BE2C (cell line): ENCODE measurements at places on chromosomes 6 and 20.
A peak's percentile ranks its signal among the peaks of the same experiment; 100 is the strongest.

DNA sequence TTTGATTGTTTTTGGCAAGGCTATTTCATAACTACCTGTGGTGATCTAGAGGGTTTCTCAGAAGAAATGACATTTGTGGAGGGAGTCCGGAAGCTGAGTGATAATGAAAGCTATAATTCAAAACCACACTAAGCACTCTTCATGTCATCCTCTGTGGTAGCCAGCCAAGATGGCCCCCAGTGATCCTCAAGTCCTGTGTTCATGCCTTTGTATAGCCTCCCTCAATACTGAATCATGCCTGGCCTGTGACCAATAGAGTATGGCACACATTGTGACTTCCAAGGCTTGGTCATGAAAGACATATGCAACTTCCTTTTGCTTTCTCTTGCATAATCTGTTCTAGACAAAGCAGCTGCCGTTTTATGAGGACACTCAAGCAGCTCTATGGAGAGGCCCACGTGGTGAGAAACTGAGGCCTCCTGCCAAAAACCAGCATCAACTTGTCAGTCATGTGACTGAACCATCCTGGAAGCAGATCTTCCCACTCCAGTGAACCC lies 12.8 kb upstream of the DNAAF9 start:
- DNase-seq = no peak

DNA sequence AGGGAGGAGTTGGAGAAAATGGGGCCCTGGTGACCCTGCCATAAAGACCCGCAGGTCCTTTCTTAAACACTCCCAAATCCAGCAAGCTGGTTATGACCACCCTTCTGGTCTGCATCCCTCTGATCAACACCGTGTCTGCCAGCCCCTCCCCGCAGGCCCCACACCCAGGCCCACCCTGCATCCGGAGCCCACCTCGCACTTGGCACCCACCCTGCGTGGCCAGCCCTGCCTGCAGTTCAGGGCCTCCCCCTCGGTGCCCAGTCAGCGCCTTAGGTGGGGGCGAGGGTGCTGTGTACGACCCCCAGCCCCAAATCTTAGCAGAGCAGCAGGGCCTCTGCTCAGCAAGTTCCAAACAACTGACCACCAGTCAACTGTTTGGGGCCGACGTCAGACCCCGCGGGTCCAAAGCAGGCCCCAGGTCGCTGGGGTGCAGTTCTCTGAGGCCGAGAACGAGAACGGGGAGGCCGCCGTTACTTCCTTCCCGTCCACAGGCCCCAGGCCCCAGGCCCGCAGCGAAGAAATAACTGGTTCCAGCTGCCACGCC lies 1.2 kb downstream of the ACSS1 start:
- DNase-seq = no peak

GRCh38 chr6:6804843-6805615 lies 216.5 kb downstream of the LY86 start:
- DNase-seq = no peak

DNA sequence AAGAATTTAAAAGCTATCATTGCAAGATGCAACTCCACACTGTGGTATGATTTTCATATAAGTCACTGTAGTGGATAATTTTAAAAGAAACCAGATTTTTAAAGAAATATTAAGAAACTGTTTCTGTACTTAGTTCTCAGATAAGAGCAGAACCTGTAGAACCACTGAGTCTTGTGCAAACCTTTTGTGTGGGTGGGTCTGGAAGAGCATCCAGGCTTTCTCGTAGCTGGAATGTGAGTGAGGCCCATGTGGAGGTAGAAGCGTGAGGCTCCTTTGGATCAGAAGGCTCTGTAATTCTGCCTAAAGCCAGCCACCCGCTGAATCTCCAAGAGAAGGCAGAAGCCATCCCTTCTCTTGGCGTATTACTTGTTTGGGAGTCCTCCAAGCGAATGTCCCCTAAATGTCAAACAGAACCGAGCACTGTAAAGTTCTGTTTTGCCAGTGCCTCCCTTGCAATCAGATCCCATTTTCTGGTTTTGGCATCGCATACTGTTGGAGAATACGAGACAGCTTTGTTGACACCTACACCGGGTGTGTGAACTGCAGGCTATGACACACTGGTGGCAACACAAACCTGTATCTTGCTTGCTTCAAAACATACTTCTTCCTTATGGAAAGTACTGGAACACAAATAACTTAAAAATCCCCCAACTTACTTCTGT lies 188.7 kb downstream of the FOXC1 start:
- no peak for DNase-seq

- DNase-seq = no peak
These were observed 319.0 kb downstream of the HACE1 start for GRCh38 chr6:104540743-104541142.

GRCh38 chr6:156280065-156280464 lies 497.1 kb upstream of the ARID1B start:
- DNase-seq = peak; percentile 86

GRCh38 chr6:143191361-143191760 lies 130.7 kb downstream of the AIG1 start:
- DNase-seq = no peak

- no peak for DNase-seq
These were observed 23.2 kb downstream of the SDCBP2 start for GRCh38 chr20:1305712-1306111.

- DNase-seq = no peak
These were observed 7.4 kb upstream of the AHCY start for GRCh38 chr20:34310481-34311117.

GRCh38 chr6:43856005-43856765 lies 86.2 kb downstream of the VEGFA start:
- DNase-seq = peak; percentile 53

GRCh38 chr6:165484178-165484889 lies 174.9 kb upstream of the C6orf118 start:
- DNase-seq = no peak

DNA sequence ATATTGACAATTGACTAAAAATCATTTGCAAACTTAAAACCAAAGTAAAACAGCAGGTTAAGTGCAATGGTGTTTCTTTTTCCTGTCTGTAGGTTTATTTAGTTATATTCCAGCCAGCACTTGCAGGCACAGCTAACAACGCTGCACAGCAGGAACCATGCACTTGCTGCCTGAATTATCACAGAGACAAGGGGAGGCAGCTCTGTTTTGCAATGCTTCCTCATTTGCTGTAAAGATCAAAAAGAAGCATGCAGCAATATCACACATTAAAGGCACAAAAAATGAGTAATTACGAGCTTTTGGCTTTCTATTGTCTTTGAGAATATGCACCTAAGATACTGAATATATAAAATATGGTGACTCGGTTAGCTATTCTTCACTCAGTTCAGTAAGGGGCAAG lies 241.9 kb downstream of the EPHA7 start:
- DNase-seq = no peak

DNA sequence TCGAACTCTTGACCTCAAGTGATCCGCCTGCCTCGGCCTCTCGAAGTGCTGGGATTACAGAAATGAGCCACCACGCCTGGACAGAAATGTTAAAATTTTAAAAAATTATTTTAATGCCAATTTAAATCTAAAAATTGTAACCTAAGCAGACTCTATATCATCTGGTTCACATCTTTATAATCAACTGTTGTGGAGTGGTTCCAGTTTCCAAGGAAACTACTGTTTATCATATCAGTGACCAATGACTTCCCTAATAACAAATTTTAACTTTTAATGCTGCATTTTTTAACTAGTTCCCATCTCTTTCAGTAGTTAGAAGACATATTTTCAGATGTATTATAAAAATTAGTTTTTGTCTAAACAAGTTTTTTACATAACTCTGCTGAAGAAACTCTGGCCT lies 5.2 kb upstream of the BTN3A2 start:
- no peak for DNase-seq

GRCh38 chr20:57374931-57375651 lies 16.1 kb upstream of the RBM38 start:
- DNase-seq = no peak

DNA sequence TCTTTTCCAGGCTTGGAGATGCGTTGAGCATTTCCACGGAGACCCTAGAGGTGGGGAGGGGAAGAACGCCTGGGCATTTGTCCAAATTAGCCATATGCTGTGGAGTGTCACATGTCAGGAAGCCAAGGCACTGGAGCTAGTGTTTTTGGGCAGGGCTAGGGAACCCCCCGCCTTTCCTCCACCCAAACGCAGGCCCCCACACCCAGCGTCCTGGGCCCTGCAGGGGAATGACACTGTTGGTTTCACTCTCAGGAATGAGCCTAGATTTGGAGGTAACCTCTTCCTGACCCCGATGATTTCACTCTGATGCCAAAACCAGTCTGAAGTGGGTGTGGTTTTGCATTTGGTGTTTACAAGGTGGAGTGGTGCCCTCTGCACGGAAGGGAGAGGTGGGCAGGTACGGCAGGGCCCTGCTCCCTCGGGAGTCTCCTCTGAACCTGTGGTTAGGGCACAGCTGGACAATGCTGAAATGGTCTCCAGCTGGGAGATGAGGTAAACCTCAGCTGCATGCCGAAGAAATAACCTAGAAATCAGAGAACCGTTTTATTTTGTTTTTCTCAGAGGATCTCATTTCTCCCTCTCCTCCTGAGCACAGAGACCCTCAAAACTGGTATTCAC lies 29.5 kb downstream of the MTHFD1L start:
- DNase-seq = peak; percentile 76

DNA sequence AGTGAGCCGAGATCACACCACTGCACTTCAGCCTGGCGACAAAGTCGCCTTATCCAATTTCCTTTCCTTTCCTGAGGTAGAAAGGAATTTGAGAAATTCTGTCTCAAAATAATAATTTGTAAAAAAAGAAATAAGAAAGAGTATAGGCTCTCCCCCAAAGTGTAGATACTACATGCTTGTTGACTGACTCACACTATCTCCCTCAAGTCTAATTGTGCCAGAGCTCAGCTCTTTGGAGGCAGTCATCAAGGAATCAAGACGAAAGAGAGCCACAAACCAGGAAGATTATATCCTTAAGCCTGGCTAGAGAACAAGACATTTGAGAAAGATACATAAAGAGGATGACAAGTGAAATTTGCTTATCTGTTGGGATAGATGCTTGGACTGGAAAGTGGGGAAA lies 3.7 kb upstream of the FKBPL start:
- DNase-seq = no peak

GRCh38 chr20:12455148-12455547 lies 537.5 kb downstream of the BTBD3 start:
- no peak for DNase-seq

DNA sequence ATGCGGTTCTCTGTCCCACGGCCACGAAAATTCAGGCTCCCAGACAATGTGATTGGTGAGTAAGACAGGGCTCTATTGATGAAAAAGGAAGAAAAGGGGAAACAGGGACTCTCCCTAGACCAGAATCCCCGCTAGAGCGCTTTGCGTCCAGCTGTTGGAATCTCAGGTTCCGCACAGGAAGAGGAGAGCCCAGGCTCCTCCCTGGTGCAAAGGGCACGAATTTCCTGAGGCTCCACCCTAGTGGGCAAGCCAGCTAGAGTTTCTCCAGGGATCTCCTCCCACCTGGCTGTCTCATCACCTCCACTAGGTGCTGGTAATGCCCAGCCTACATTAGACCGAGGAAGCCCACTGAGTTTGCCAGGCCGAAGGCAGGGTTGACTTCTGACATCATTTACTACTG lies 135.9 kb upstream of the SOX4 start:
- DNase-seq = no peak

GRCh38 chr6:28383235-28384142 lies 16.1 kb downstream of the ZSCAN12 start:
- peak; percentile 82 for DNase-seq

GRCh38 chr20:43438578-43439316 lies 18.9 kb upstream of the SRSF6 start:
- no peak for DNase-seq

GRCh38 chr6:139361211-139361610 lies 13.2 kb downstream of the CITED2 start:
- DNase-seq = no peak

GRCh38 chr20:47878601-47879027 lies 93.3 kb upstream of the SULF2 start:
- DNase-seq = no peak

GRCh38 chr6:157148391-157149323 lies 174.7 kb downstream of the TMEM242 start:
- peak; percentile 89 for DNase-seq
